Stimulated activated CD4-positive, alpha-beta T cell treated with anti-CD3 and anti-CD28 coated beads, Interleukin-15, amount 100 ng/mL, for 1 hour (primary cell): ENCODE measurements at places on chromosomes 2 and 18.

DNA sequence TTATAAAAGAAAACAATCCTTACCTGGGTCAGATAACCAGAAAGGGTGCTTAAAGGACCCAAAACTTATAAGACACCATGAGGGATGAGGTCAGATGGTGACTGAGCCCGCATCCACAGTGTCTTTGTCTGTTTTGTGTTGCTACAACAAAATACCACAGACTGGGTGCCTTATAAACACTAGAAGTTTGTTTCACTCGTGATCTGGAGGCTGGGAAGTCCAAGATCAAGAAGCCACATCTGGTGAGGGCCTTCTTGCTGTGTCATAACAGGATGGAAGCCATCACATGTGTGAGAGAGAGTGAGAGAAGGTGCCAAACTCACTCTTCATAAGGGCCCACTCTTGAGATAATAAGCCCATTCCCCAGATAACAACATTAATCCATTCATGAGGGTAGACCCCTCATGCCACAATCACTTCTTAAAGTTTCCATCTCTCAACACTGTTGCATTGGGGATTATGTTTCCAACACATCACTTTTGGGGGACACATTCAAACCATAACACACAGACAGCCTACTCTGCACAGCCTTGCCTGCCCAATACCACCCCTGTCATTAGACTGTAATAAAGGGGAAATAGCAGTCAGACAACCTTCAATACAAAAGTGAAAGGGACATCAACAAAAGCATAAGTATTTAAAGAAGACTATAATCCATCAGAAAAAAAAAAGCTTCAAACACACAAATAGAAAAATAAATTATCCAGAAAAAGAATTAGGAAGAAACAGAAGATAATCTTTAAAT, 249.8 kb downstream of the ANAPC1 start:
- DNase-seq: no peak

- DNase-seq: no peak
Observed at GRCh38 chr2:96252526-96252925, 13.3 kb downstream of the TMEM127 start.

GRCh38 chr2:5740053-5740452, 47.9 kb downstream of the SOX11 start:
- no peak for DNase-seq

DNA sequence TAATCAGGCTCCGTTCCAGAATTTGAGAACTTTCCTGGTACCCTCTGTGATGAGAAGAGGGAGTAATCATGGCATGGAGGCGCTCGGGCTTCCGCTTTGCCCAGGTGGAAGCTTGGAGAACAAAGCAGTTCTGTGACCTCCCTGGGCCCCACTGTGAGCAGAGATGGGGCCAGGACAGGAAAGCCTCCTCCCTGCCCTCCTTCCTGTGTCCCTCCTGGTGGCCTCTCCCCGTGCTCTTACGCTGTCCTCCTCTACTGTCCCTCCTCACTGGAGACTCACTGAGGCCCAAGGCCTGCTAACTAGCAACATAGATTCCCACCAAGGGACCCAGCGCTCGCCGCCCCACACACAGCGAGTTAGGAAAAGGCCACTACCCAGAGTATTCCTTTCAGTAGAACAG, 119.8 kb downstream of the MAPK4 start:
- DNase-seq: no peak

DNA sequence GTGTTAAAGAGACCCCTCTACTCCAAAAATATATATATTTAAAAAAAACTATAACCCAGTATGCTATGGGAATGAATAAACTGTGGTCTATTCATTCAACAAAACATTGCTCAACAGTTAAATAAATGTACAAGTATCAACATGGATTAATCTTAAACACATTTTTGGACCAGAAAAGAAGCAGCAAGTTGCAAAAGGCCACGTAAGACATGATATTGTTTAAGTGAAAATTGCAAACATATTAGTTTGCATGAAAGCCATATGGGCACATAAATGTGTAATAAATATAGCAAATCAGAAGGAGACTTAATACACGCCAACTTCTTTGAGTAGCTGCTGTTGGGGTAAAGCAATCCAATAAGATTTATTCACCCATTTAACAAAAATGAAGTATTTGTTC, 321.5 kb downstream of the FBXO15 start:
- no peak for DNase-seq

DNA sequence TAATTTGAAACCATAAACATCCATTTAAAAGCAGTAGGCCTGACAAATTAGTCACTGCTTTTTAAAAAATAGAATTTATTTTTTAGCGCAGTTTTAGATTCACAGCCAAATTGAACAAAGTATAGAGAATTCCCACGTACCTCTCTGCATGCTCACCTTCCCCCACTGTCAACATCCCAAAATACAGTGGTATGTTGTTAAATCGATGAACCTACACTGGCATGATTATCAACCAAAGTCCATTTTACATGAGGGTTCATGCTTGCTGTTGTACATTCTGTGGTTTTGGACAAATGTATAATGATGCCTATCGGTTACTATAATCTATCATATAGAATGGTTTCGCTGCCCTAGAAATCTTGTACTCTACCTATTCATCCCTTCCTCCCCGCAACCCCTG, 5.6 kb upstream of the ELOA2 start:
- DNase-seq: no peak

DNA sequence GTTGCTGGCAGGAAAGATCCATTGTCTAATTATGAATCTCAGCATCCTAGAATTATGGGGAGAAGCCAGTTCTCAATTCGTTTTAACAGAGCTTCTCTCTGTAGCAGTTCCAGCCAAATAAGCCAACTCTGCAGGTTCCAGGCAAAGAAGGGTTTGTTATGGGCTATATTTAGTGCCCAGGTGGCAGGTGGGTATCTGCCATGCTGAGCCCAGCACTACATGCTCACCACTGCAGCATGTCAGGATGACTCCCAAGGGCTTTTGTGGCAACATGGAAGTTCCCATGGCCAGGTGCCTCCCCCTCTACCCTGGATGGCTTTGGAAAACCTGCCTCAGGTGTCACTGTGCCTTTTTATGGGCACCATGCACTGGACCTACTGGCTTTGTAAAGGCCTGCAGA, 137.7 kb upstream of the MSH6 start:
- no peak for DNase-seq

- no peak for DNase-seq
Observed at GRCh38 chr2:166343467-166343866, 32.3 kb downstream of the SCN9A start.

GRCh38 chr2:205903549-205904129, 182.3 kb downstream of the INO80D start:
- DNase-seq: no peak

- DNase-seq: no peak
Observed at GRCh38 chr2:109225170-109225782, 96.3 kb downstream of the SH3RF3 start.

GRCh38 chr2:98505311-98505808, 60.7 kb downstream of the INPP4A start:
- no peak for DNase-seq
